Keratinocyte (primary cell): ENCODE measurements at places on chromosomes 2 and 18. TPM values are rescaled to one million over a fixed set of nuclear protein-coding genes. Genes with fewer than 3 reads are reported as not detected.

Gene ADRA2B
- 0.02 TPM in 1 of 3 replicates, not detected in the others for polyA plus RNA-seq

GRCh38 chr2:148493822-148494563 lies 150.6 kb upstream of the EPC2 start:
- no peak overlapping the region for H3K4me3 ChIP-seq
- H3K27ac ChIP-seq, result no peak overlapping the region
- H3K36me3 ChIP-seq, result no peaks in the 10 kb centered on the region
- no peaks in the 10 kb centered on the region for H3K27me3 ChIP-seq
- H3K4me1 ChIP-seq, result no peaks in the 10 kb centered on the region

DNA sequence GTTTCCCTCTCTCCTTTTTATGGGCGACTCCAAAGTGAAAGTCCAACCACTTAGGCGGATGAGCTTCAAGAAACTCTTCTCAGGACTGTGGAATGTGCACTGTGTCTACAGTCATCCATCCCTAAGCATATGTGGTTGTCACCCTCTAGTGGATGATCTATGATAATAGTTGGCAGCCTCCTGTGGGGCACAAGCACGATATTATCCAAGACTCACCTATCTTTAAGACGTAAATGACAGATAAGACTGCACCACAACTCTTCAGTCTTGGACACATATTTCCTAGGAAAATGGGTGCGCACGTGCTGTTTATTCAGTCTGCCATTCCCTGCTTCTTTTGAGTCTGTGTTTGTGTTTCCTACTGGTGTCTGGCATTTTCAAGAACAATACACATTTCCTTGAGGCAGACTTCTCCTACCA lies 145.5 kb upstream of the CTAGE1 start:
- DNase-seq, result peak; percentile 50
- H3K4me1 ChIP-seq, result peaks cover 8% of the 10 kb centered on the region
- no peak overlapping the region for H3K4me3 ChIP-seq

DNA sequence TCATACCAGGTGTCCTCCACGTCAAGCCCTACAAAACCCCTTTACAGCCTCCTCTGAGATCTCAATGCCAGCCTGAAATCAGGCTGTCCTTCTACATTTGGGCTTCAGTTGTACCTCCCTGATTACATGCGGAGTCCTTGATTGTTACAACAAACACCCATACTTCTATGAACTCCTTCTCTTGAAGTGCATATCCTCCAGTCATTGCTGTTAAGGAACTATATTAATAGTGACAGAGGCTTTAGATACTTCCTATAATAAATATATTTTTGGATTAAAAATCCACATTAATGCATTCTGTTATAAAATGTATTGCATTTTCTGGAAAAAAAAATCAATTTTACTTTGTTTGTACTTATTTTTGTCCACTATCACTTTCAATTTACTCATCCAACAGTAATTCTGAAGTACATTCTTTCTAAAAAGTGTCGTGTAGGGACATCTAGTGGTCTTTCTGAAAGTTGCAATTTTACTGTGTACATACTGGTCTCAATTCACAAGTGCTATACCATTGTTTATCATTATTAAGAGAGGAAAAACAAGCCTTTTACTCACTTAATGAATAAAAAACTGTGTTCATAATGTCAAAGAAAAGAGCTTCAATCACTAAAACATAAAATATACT lies 316.4 kb downstream of the DSEL start:
- peak; percentile 5 for DNase-seq
- H3K27ac ChIP-seq, result no peak overlapping the region
- no peak overlapping the region for H3K4me3 ChIP-seq
- no peaks in the 10 kb centered on the region for H3K36me3 ChIP-seq

Gene CCNYL1
- 15.5 to 29.9 TPM (median 19.4 TPM) in 3 replicates for polyA plus RNA-seq

DNA sequence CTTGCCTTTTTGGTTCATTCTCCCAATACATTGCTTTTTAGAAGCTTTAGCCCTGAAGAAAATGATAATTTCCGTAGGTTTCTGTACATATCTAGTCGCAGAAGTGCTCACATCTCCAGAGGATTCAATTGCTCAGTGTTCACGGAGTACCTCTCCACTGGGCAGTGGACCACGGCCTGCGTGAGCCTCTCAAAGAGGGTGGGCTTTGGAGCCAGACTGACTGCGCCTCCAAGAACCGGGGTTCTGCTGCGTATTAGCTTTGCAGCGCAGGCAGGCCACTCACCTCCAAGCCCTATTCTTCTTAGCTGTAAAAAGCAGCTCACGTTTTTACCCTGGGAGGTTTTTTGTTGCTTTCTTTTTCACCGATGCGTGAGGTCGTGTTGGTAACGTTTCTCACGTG lies 35.4 kb downstream of the NTSR2 start:
- peaks cover 8% of the 10 kb centered on the region for H3K27me3 ChIP-seq
- no peaks in the 10 kb centered on the region for H3K36me3 ChIP-seq
- no peaks in the 10 kb centered on the region for H3K4me1 ChIP-seq
- no peak overlapping the region for H3K27ac ChIP-seq
- DNase-seq, result no peak
- H3K4me3 ChIP-seq, result no peak overlapping the region

DNA sequence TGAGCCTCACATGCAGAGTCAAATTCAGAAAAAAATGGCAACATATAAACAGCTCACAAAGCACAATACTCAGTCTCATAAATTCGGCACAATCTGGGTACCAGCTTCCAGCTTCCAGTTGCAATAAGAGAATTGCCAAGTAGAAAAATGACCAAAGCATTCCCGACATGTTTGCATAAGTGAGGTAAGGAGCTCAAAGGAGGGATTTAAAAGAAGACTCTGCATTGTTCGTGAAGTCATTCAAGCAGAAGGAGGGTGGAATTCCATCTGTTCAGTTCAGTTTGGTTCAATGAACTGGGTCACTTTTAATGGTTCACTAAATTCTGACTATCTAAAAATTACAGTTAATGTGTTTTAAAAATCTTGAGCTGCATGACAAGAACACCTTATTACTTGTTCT lies 106.7 kb upstream of the KLHL14 start:
- H3K4me1 ChIP-seq, result no peaks in the 10 kb centered on the region
- H3K27me3 ChIP-seq, result no peaks in the 10 kb centered on the region

DNA sequence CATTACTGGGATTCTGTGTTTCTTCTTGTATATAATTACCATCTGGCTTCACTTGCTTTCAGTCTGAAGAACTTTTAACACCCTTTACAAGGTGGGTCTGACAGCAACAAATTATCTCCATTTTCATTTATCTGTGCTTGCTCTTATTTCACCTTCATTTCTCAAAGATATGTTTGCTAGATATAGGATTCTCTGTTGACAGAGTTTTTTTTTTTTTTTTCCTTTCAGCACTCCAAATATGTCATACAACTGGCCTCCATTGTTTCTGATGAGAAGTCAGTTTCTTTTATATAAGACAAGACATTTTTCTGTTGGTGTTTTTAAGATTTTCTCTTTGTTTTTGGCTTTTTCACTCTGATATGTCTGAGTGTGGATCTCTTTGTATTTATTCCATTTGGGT lies 59.3 kb upstream of the TACR1 start:
- no peaks in the 10 kb centered on the region for H3K4me1 ChIP-seq
- H3K36me3 ChIP-seq, result no peaks in the 10 kb centered on the region
- no peak for DNase-seq
- H3K4me3 ChIP-seq, result no peak overlapping the region
- H3K27ac ChIP-seq, result no peak overlapping the region

Gene CHN1
- polyA plus RNA-seq, result 1.9 to 2.3 TPM (median 2.2 TPM) in 3 replicates

DNA sequence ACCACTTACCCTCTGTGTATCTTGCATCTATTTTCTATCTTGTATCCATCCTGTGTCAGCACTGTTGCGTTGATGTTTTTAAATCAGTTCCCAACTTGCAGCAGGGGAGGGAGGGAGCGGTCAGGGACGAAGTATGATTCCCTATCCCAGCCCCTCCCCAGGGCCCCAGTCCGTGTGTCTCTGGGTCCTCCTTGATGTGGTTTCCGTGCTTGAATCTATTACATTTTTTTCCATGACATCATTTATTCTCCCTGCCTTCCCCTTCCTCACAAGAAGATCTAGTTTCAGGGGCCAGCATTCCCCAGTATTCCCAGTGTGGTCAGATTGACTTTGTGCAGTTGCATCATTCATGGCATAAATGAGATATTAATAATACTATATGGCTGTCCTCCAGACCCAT lies 479.3 kb downstream of the PTPRM start:
- H3K36me3 ChIP-seq, result no peaks in the 10 kb centered on the region
- no peaks in the 10 kb centered on the region for H3K4me1 ChIP-seq
- H3K27ac ChIP-seq, result no peak overlapping the region
- H3K4me3 ChIP-seq, result no peak overlapping the region

DNA sequence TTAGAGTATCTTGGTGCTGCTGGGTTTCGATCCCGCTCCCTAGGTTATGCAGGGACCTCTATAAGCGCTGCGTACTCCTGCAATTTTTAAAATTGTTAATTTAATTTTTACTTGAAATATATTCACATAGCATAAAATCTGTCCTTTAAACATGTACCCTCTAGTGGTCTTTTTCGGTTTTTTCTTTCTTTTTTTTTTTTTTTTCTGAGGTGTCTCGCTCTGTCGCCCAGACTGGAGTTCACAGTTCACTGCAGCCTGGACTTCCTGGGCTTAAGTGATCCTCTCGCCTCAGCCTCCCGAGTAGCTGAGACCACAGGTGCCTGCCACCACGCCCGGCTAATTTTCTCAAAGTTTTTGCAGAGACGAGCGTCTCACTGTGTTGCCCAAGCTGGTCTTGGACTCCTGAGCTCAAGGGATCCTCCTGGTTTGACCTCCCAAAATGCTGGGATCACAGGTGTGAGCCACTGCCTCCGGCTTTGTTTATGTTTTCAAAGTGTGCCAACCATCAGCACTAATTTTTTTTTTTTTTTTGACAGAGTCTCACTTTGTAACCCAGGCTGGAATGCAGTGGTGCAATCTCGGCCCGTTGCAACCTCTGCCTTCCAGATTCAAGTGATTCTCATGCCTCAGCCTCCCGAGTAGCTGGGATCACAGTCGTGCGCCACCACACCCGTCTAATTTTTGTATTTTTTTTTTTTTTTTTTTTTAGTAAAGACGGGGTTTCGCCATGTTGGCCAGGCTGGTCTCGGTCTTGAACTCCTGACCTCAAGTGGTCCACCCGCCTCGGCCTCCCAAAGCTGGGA lies 585 bp upstream of the MOB1A start:
- H3K4me1 ChIP-seq, result peaks cover 10% of the 10 kb centered on the region
- peak overlapping the region; percentile 99 for H3K4me3 ChIP-seq
- no peaks in the 10 kb centered on the region for H3K36me3 ChIP-seq
- no peak for DNase-seq

DNA sequence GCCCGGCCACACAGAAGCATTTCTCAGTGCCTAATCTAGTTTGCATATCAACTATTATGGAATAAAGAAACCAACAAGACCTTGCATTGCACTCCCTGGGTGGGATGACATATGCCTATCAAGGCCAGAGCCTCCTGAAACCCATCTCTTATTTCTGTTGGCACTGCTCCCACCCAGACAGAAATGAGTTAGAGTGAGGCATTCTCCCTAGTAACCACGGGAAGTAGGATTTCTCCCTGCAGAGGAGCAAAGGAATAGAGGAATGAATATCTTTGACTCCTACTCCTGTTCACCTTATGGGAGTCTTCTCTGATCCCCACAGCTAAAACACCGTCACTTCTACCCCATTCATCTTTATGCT lies 24.2 kb upstream of the SCYGR1 start:
- H3K36me3 ChIP-seq, result no peaks in the 10 kb centered on the region
- H3K27me3 ChIP-seq, result no peaks in the 10 kb centered on the region
- no peak for DNase-seq

Gene STON1
- 0.44 to 1.9 TPM (median 1.2 TPM) in 3 replicates for polyA plus RNA-seq

Gene PLB1
- 5.2 to 6.7 TPM (median 5.4 TPM) in 3 replicates for polyA plus RNA-seq

GRCh38 chr2:105764059-105764458 lies 19.3 kb downstream of the NCK2 start:
- H3K27ac ChIP-seq, result no peak overlapping the region
- no peak for DNase-seq
- no peak overlapping the region for H3K4me3 ChIP-seq
- peaks cover 8% of the 10 kb centered on the region for H3K36me3 ChIP-seq
